ENCODE measurements at places on chromosomes 1 and 21.

DNA sequence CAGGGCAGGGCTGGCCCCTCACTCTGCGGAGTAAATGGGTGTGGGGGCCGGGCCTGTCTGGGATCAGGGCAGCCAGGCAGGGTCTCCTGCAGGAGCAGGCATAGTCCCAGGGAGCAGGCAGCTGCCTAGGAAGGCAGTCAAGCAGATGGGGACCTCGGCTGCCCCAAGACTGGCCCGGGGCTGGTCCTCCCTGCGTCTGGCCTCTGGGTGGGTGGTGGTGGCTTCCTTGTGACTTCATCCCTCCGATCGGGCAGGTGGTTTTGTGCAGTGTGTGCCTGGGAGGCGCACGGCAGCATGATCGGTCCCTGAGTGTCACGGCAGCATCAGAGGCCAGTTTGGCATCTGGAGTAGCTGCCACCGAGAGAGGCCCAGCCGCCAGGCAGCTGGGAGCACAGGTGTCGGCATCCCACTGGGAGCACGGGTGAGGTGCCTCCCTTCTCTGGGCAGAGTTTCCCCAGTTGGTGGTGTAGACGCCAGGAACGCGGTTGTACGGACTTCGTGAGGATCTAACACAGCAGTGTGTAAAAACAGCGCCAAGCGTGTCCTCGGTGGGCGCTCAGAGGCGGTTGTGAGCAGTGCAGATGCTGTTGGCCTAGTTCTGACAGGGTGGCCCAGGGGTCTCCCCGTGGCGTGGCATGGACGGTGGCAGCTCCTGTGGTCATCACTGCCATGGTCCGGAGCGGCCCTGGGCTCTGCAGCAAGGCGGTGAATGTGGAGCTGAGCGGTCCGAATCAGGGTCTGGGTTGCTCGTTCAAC is 45.9 kb downstream of the PRKCZ start:
- no peak for DNase-seq

DNA sequence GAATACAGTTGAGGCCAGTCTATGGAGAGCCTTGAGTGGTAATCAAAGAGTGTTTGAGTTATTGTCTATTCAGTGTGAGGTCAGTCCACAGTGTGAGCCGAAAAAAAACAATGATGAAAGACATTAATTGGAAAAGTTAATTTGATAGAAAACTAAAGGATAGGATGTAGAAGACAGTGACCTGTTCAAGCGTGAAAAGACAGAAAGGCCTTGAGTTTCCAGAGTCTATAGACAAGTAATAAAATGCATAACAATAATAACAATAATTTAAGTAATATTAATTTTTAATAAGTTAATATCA is 90.4 kb downstream of the SLC30A10 start:
- DNase-seq = no peak

- no peak for DNase-seq
Observed at GRCh38 chr1:191671236-191671635, 487.0 kb upstream of the RGS18 start.

DNA sequence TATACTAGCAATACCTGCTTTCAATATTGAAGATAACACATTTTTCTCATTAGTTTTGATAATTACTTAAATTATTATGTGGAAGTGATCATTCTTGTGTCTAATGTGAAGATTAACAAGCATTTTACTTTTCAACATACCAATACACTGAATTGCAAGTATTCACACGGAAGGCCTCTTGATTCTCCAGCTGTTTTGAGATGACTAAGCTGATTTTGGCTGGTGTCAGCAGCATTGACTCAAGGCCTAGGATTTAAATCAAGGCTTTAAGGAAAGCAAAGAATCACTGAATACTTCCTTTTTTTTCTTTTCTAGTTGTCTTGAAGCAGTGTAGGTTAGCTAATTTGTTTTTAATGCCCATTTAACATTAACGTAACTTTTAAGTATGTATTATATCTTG is 373.7 kb downstream of the SRGAP2C start:
- DNase-seq = no peak

- no peak for DNase-seq
Observed at GRCh38 chr1:30258876-30259275, 464.5 kb downstream of the MATN1 start.

DNA sequence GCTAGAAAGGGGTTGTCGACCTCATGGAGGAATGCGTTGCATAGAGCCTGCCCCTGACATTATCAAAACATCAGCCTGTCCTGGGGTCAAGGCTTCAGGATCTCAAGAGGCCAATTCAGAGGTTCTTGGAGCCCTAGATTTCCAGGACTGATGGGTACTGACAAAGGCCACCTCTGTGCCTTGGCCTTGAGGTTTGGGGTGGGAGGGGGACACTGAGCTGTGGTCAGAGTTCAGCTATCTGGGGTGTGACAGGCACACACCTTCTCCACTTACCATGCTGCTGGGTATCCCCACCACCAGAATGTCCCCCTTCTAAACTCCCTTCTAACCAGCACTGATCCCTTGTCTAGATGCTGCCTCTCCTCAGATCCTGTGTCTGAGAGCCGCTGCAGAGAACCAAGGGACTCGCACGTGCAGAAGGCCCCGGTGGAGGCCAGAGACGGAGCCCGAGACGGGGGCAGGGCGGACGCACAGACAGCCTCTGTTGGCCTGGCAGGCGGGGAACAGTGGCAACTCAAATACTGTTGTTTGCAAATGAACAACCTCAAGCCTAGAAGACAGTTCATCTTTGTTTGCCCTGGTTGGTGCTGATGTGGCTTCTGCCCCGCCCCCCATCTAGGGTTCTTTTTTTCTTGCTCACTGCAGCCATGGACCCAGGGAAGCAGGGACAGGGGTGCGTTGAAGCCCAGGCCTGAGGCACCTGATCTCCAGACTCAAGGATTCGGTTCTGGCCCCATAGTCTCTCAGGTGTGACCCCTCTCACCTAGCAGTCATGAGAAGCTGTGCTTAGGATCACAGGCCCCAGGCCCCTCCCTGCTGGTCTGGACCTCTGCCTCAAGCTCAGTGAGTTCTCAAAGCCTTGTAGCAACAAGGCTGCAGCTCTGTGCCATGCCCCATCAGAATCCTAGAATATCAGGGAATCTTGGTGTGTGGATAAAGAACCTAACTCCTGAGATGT is 28.1 kb upstream of the CSF1 start:
- DNase-seq = no peak

DNA sequence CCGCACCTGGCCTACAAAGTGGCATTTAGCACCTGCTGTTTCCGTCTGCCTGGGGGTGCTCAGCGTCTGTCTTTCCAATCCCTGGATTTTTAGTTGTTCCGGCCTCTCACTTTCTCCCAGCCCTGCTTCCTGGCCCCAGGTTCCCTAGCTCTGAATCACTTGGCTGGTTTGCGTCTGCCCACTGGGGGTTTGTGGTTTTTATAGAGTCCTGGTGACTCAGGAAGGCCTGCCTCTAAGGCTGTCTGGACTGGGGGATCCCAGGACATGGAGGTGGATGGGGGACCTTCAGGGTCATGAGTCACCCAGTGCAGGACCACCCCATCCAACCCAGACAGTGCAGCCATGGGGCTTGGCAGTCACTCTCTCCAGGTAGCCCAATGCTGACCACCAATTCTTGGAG is 53.5 kb downstream of the MRPL37 start:
- DNase-seq = no peak

DNA sequence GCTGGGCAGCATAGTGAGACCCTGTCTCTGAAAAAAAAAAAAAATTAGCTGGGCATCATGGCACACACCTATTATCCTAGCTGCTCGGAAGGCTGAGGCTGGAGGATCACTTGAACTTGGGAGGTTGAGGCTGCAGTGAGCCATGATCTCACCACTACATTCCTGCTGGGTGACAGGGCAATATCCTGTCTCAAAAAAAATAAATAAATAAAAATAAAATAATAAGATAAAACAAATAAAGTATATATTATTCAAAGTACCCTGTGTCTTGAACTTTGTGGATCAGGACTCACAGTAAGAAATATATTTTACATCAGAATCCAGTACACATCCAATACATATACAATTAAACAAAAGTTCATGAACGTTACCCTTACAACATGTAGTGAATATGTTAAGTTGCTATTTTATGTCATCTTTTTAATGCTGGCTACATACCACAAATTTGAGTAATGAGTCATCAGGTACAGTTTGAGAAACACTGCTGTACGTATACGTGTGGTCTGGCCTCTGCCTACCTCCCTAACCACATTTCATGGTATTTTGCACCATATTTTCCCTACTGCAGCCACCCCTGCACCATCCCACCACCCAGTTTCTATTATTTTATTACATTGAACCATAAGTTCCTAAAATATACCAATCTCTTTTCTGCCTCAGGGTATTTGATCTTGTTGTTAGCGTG is 4.4 kb downstream of the NME7 start:
- DNase-seq = no peak

DNA sequence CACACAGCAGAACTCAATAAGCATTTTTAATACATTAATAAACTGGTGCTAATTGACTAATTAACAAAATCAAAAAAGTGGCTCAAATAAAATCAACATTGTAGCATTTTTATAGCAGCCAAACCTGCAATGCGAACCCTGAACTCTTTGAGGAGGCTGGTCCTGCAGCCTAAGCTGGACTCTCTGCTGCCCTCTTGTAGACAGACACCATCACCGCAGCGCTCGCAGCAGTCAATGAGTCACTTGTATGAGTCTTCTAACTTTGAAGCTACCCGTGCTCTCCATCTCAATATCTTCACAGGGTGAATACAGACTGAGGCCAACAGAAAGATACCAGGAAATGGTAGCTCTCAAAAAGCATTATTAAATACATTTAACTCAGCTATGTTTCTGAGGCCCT is 9.7 kb upstream of the KRTAP7-1 start:
- peak; percentile 6 for DNase-seq

- DNase-seq = no peak
Observed at GRCh38 chr1:221989741-221990140, 247.9 kb upstream of the DUSP10 start.

- DNase-seq = peak; percentile 56
Observed at GRCh38 chr1:203544485-203544884, 50.5 kb downstream of the OPTC start.

DNA sequence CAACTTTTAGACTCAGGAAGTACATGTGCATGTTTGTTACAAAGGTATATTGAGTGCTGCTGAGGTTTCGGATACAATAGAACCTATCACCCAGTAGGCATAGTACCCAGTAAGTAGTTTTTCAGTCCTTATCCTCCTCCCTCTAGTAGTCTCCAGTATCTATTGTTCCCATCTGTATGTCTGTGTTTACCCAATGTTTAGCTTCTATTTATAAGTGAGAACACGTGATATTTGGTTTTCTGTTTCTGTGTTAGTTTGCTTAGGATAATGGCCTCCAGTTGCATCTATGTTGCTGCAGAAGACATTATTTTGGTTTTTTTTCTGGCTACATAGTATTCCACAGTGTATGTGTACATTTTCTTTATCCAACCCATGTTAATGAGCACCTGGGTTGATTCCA is 47.2 kb upstream of the TSNAX start:
- DNase-seq = no peak

- DNase-seq = no peak
Observed at GRCh38 chr1:98179151-98179773, 258.4 kb upstream of the DPYD start.

DNA sequence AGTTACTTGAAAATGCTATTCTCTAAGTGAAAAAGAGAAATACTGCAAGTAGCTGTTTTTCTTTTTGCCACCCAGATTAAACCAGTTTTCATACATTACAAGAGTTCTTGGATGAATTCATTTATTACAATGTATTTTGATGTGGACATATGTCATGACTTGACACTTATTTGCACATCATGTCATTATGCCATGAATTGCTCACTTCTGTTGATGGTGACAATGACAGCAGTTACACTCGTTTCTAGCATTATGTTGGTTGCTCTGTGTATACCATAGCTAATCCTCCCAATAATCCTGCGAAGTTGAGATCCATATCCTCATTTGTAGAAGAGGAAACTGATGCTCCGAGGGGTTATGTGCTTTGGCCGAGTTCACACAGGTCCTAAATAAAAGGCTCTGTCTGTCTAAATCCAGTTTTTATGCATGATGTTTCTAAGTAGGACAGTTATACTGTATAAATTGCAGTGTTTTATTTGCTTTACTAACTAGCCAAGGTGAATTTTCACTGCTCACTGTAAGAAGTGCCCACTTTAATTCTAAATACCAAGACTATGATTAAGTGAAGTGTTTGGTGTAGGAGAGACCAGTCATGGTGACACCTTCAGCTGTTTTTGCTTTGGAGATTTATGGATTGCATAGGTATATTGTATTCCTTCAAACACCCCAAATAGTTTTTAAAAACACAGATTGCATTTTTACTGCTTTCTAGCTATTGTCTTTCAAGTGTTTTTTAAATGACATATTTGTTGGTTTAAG is 56.7 kb downstream of the PRDM2 start:
- DNase-seq = no peak

DNA sequence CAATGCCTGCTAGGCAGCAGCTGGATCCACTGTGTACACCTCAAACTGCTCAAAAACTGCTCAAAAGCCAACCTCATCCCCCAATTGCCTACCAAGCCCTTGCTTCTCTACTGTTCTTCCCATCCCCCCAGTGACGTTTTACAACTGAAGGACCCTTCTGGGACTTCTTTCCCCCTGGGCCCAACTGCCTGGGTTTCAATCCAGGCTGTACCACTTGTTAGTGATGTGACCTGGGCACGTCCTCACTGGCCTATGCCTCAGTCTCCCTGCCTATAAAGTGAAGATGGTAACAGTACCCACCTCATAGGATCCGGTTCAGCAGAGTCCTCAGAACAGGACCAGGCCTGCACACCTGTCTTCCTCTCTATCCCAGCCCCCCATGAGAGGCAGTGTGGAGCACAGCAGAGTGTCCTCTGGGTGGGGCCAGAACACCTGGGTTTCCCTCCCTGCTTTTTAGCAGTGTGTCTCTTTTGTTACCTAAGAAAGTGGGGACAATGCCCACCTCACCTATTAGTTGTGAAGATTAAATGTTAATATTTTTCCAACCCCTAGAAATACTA is 1.9 kb upstream of the TEKT2 start:
- no peak for DNase-seq

DNA sequence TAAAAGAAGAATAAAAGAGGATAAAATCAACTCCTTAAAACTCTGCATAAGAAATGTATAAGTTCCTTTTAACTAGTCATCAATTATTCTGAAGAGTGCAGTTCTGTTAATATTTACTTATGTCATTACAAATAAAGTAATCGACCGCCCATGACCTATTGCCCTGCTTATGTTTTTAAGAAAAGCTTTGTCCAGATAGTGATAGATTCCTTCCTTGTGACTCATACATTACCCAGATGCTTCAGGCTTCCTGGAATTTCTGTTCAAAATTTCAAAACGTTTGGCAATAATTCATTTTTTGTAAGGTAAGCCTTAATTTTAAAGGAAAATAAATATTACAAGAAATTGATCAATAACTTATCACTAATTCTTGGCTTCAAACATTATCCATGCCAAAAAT is 918.2 kb upstream of the ADGRL2 start:
- no peak for DNase-seq

DNA sequence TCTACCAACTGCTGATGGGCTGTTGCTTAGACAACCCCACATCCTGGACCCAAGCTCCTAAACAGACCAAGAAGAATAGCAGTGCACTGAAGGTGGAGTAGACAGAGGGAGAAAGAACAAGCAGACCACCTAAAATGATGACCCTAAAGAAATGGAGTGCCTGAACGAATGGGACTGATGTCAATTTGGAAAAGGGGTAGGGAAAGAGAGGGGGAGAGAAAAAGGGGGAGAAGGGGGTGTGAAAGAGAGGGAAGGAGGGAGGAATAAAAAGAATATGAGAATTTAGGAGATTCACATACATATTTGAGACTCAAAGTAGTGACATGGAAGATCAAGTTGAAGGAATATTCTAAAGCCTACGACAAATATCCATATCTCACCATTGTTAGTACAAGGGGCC is 144.4 kb upstream of the DUSP10 start:
- DNase-seq = no peak

GRCh38 chr1:55045430-55045829 is 6.1 kb downstream of the PCSK9 start:
- no peak for DNase-seq

All from HAP-1 (cell line).